ENCODE measurements at places on chromosomes 7 and 10.
A peak's percentile ranks its signal among the peaks of the same experiment; 100 is the strongest.

- DNase-seq, result no peak
Measured at GRCh38 chr7:103574576-103574975, 128.6 kb upstream of the SLC26A5 start.

GRCh38 chr10:8835453-8836167 lies 781.1 kb downstream of the GATA3 start:
- DNase-seq, result no peak

DNA sequence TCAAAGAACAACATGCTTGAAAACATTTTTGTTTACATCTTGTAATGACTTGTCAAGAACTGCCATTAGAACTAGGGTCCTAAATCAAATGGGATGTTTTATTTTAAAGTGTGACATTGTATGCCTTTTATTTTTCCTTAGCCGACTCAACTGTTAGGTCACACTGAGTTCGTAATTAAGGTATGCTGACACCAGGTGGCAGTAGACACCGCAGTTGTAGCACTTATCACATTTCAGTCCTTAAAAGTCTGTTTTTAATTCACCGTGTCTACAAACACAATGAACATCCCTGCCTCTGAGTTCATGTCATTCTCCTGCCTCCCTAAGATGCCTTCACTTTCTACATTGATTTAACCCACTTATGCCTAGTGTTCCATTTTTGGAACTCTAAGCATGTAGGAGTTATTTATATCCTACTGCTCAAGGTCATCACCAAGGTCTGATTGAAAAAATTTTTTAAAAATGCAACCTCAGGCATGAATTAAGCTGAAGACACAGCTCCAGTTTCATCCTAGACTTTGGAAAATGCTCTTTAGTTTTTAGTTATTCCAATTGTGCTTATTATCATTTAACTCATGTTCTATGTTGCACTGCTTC lies 186.1 kb downstream of the BMPER start:
- no peak for DNase-seq

DNA sequence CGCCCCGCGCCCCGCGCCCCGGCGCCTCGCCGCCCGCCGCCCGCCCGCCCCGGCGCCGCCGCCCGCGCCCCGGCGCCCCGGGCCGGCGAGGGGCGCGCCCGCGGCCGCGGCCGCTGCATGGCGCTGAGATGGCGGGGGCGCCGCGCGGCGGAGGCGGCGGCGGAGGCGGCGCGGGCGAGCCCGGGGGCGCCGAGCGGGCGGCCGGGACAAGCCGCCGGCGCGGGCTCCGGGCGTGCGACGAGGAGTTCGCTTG lies 174 bp downstream of the ADCY1 start:
- peak; percentile 22 for DNase-seq

- DNase-seq, result no peak
Measured at GRCh38 chr10:70232859-70233108, 445 bp downstream of the PPA1 start.

DNA sequence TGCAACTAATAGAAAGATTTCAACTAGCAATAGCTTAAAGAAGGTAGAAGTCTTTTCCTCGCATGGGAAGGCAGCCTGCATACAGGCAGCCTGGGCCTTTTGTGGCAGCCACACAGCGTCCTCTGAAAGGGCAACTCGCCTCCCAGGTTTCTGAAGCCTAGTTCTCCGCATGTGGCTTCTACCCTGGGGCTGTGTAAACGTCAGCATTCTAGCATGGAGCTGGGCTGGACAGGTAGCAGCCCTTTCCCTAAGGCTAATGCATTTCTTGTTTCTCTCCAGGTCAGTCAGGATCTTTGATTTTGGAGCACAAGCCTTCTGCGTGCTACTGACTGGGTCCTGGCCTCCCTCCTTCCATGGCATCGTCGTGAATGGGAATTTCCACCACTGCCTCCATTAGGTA lies 23.8 kb upstream of the SEC61G start:
- no peak for DNase-seq

GRCh38 chr7:111238886-111239285 lies 148.0 kb downstream of the LRRN3 start:
- no peak for DNase-seq

GRCh38 chr7:90594751-90595317 lies 1.3 kb upstream of the CDK14 start:
- DNase-seq, result no peak

DNA sequence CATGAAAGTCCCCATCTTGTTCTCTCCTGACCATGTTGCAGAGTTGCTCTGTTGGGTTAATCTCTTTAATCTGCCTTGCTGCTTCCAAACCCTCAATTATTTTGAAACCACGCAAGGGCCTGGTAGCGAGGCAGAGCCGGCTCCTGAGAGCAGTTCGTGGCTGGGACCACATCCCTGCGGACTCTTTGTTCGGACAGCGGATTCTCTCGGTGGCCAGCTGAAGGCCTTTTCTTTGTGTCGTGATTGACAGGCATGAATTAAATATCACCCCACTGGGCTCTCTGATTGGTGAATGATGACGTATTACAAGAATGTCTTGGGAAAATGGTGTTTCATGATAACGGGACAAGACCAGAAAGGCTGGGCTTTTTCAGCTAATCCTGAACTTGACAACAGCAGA lies 66.9 kb upstream of the ARHGAP21 start:
- DNase-seq, result no peak

DNA sequence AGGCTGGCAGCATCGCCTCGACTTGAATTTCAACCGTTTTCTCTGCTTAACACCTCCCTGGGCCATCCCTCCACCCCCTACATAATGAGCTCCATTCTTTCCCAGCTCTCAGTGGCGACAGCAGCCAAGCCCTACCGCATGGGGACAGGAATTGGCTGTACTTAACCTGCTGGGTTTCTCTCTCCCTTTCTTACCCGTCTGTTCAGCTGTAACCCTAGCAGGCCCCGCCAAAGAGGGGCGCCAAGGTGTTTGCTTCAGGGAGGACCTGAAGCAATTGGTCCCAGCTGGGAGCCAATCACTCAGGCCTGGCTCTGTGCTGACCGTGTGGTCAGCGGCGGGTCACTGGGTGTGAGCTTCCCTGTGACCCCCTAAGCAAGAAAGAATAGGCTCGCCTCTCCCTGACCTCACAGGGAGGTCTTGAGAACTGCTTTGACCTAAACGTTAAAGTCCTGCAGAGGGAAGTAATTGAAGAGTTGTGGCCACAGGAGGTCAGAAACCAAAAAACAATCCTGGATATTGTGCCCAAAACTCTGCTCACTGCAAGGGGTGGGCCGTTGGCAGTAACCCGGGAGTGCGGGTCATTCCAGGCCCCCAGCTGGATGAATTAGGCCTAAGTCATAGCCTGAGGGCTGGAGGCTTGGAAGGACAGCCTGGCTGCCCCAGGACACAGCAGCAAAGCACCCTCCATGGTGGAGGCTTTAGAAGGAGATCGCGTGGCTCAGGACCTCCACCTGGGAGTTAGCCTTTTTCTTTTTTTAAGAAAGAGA lies 114.6 kb downstream of the ITIH5 start:
- DNase-seq, result no peak

DNA sequence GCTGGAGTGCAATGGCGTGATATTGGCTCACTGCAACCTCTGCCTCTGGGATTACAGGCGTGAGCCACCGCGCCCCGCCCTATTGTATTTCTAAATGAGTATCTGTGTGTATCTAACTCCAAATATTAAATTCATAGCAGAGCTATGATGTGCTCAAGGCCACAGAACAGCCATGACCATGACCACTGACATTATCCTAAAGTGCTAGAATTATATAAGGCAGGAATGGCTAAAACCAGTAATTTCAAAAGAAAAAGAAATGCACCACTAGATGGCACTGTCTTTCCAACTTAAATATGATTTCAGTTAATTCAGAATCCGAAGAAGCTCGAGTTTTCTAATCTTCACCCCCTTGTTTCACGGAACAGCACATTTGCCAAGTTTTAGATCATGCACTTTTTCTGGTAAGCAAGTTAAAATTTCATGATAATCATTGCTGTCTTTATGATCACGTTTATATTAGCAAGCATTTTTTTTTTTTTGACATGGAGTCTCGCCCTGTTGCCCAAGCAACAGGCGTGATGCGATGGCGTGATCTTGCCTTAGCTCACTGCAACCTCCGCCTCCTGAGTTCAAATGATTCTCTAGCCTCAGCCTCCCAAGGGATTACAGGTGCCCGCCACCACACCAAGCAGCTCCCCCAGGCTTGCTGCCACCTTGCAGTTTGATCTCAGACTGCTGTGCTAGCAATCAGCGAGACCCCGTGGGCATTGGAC lies 65.3 kb downstream of the OR13A1 start:
- DNase-seq, result peak; percentile 14

DNA sequence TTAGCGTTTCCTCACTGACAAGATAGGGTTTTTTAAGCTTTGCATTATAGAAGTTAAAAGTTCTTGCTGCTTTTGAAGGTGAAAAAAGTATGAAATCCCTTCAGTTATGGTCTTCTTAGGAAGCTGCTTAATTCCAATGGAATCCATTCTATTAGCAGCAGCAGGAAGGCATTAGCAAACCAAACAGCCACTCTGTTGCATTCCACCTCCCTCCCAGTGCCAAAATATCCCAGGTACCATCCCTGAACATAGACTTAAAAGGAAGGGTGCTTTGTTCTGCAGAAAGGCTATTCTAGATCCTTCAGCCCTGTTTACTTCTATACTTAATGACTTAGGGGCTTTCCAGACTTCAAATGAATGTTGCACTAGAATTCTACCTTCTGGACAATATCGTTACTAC lies 23.8 kb downstream of the ENO4 start:
- no peak for DNase-seq

- DNase-seq, result no peak
Measured at GRCh38 chr7:46486256-46487206, 565.5 kb upstream of the IGFBP3 start.

Data from GM18507 (cell line).